ENCODE measurements at places on chromosomes 16 and 17.

GRCh38 chr17:70259400-70259799, 90.1 kb downstream of the KCNJ2 start:
- no peak for DNase-seq

GRCh38 chr17:52410781-52411180, 252.3 kb upstream of the CA10 start:
- DNase-seq: no peak

- DNase-seq: no peak
Measured at GRCh38 chr17:32732296-32732642, 144.7 kb downstream of the MYO1D start.

- no peak for DNase-seq
Measured at GRCh38 chr17:44637066-44637465, 19.2 kb upstream of the MEIOC start.
